ENCODE measurements at places on chromosomes 6 and 20.

GRCh38 chr6:150619275-150619674 is 19.6 kb downstream of the PLEKHG1 start:
- DNase-seq: no peak
- H3K4me1 ChIP-seq: no peaks in the 10 kb centered on the region
- no peak overlapping the region for H3K27ac ChIP-seq
- no peaks in the 10 kb centered on the region for H3K27me3 ChIP-seq
- H3K36me3 ChIP-seq: no peaks in the 10 kb centered on the region

GRCh38 chr6:24520929-24521546 is 26.3 kb downstream of the ALDH5A1 start:
- no peaks in the 10 kb centered on the region for H3K27me3 ChIP-seq
- H3K4me1 ChIP-seq: no peaks in the 10 kb centered on the region
- no peaks in the 10 kb centered on the region for H3K36me3 ChIP-seq
- DNase-seq: no peak
- H3K4me3 ChIP-seq: no peak overlapping the region

- no peak for DNase-seq
- no peaks in the 10 kb centered on the region for H3K36me3 ChIP-seq
- H3K4me3 ChIP-seq: no peak overlapping the region
- H3K4me1 ChIP-seq: no peaks in the 10 kb centered on the region
Observed at GRCh38 chr6:150373260-150373701, 4.5 kb downstream of the IYD start.

DNA sequence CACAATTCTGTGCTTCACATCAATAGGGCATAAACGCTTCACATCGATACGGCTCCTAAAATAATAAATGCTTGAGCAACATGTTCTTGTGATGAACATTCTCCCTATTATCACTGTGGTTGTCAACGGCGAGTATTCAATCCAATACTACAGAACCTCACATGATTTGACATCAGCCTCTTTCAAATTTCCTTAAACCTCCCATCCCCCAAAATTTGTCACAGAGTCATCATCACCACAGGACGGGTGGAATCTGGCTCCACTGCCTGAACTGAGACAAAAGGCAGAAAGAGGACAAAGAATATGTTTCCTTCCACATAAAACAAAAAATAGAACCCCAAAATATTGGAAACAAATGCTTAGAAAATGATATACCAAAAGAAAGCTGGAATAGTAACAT is 7.3 kb downstream of the THEMIS start:
- no peak overlapping the region for H3K27ac ChIP-seq
- no peaks in the 10 kb centered on the region for H3K4me1 ChIP-seq
- H3K4me3 ChIP-seq: no peak overlapping the region
- H3K36me3 ChIP-seq: no peaks in the 10 kb centered on the region
- no peaks in the 10 kb centered on the region for H3K27me3 ChIP-seq

DNA sequence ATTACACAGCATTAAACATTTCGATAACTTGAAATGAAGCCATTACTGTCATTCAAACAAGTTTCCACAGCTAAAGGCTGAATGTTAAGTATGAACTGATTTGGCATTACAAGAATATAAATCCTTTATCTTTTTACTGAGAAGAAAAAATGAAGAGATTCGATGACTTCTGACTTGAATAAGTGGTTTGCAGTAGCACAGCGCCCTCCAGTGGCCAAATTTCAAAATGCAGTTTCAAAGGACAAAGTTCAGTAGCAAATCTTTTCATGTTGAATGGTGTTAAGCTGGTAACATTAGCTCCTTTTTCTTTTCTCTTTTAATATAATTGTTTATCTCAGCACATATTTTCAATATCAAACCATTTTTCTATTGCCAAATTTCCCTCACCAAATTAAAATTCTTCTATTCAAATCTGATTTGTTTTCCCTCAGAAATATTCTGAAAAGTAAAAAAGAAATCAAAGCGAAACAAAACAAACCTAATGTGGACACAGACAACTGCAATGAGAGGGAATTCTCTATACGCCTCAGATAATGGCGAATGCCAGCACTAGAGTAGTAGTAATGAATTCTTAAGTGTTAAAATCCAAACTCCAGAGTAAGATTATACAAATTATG is 145.7 kb downstream of the BTBD9 start:
- H3K36me3 ChIP-seq: no peaks in the 10 kb centered on the region
- no peaks in the 10 kb centered on the region for H3K27me3 ChIP-seq
- peak; percentile 74 for DNase-seq
- H3K27ac ChIP-seq: no peak overlapping the region
- H3K4me1 ChIP-seq: no peaks in the 10 kb centered on the region
- H3K4me3 ChIP-seq: no peak overlapping the region

DNA sequence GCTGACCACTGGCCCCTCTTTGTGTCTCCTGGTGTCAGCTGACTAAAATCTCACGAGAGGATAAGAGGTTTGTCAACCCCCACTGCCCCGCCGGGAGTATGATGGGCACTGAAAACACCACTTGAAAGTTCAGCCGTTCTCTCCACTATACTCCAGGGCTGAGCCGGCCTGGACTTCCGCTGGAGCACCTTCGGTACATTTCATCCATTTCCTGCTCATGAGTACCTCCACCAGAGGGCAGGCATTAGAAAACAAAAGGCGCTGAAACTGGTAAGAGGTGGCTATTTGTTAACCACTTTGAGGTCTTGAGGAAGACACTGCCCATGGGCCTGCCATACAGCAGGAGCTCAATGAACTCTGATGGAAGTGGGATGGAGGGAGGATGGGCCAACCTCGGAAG is 17.9 kb upstream of the ANKRD60 start:
- DNase-seq: no peak
- no peak overlapping the region for H3K4me3 ChIP-seq
- H3K36me3 ChIP-seq: no peaks in the 10 kb centered on the region
- H3K27me3 ChIP-seq: no peaks in the 10 kb centered on the region

DNA sequence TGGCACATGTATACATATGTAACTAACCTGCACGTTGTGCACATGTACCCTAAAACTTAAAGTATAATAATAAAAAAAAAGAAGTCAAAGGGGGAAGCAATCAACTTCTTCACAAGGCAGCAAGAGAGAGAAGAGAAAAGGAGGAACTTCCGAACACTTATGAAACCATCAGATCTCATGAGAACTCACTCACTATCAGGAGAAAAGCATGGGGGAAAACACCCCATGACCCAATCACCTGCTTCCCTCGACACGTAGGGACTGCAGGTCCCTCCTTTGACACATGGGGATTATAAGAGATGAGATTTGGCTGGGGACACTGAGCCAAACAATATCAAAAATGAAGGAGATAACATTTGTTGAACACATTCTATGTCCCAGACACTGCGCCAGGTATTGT is 94.8 kb upstream of the PHACTR1 start:
- no peak overlapping the region for H3K27ac ChIP-seq
- no peaks in the 10 kb centered on the region for H3K27me3 ChIP-seq
- no peaks in the 10 kb centered on the region for H3K4me1 ChIP-seq
- no peak for DNase-seq
- no peaks in the 10 kb centered on the region for H3K36me3 ChIP-seq
- H3K4me3 ChIP-seq: no peak overlapping the region

GRCh38 chr6:151627689-151628444 is 134.1 kb downstream of the CCDC170 start:
- peak overlapping the region; percentile 46 for H3K4me3 ChIP-seq
- peak overlapping the region; percentile 29 for H3K27ac ChIP-seq
- no peaks in the 10 kb centered on the region for H3K36me3 ChIP-seq
- H3K27me3 ChIP-seq: no peaks in the 10 kb centered on the region
- no peaks in the 10 kb centered on the region for H3K4me1 ChIP-seq

DNA sequence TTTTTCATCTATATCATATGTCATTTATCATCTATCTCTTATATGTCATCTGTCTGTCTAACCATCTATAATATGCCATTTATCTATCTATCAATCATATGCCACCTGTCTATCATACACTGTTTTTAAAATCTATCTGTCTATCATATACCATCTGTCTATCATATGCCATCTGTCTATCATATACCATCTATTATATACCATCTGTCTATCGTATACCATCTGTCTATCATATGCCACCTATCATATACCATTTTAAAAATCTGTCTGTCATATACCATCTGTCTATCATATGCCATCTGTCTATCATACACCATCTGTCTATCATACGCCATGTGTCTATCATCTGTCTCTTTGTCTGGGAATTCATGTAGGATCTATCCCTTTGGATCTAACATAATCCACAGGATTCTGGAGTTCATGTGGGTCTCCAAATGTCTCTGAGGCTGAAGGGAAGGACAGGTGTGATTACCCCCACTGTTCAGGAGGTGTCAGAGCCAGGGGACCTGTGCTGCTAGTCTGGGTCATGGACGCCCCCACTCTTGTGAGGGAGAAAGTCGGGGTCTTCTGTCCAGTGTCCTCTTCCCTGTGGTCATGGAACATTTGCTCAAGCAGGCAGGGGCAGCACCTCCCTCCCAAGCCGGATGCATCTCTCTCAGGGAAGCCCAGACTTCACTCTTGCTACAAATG is 36.9 kb upstream of the FRMD1 start:
- no peak overlapping the region for H3K4me3 ChIP-seq
- no peaks in the 10 kb centered on the region for H3K4me1 ChIP-seq
- no peaks in the 10 kb centered on the region for H3K27me3 ChIP-seq
- no peak for DNase-seq

GRCh38 chr6:101397199-101397598 is 3.7 kb downstream of the GRIK2 start:
- no peak for DNase-seq
- no peaks in the 10 kb centered on the region for H3K36me3 ChIP-seq
- peaks cover 39% of the 10 kb centered on the region for H3K27me3 ChIP-seq
- H3K4me3 ChIP-seq: no peak overlapping the region
- H3K27ac ChIP-seq: no peak overlapping the region

GRCh38 chr6:9250852-9251251 is 815.5 kb upstream of the SLC35B3 start:
- H3K27me3 ChIP-seq: no peaks in the 10 kb centered on the region
- H3K4me1 ChIP-seq: no peaks in the 10 kb centered on the region
- no peak overlapping the region for H3K4me3 ChIP-seq
- H3K27ac ChIP-seq: no peak overlapping the region
- no peaks in the 10 kb centered on the region for H3K36me3 ChIP-seq
- peak; percentile 61 for DNase-seq

GRCh38 chr6:37441651-37442050 is 8.6 kb downstream of the CMTR1 start:
- no peaks in the 10 kb centered on the region for H3K4me1 ChIP-seq
- H3K27ac ChIP-seq: no peak overlapping the region
- H3K4me3 ChIP-seq: no peak overlapping the region
- no peaks in the 10 kb centered on the region for H3K27me3 ChIP-seq
- no peak for DNase-seq

DNA sequence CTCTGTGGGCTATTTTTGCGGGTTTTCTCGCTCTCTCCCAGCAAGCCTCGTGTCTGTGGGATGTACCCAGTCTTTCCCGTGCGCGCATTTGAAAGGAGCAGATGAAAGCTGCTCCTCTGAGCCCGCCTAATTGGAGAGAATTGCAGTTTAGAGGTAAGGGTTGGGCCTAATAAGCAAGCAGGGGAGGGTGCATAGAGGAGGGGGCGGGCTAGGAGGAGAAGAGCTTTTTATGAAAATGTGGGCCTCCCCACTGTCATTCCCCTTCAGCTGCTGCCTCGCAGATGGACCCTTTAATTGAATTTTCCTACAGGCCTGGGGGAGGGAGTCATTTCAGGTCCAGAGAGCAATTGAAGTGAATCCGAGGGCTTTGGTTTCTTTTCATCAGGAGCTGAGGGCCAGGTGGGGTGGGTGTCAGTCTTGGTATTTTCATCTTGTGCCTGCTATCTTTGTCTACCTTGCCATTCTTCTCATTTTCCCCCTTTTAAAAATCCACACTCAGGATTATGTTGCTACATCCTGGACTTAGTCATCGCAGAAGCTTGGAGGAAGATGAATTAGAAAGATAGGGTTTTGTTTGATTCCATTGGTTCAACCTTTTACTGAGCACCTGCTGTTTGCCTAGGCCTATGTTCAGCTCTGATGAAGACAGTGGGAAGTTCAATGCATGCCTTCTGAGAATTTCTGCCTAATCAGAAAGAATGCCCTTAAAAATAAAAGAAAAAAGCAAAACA is 423.4 kb downstream of the CD83 start:
- H3K36me3 ChIP-seq: no peaks in the 10 kb centered on the region
- no peak for DNase-seq
- no peaks in the 10 kb centered on the region for H3K27me3 ChIP-seq

GRCh38 chr6:120604510-120604909 is 729.8 kb downstream of the TBC1D32 start:
- no peak for DNase-seq
- no peak overlapping the region for H3K27ac ChIP-seq
- H3K27me3 ChIP-seq: no peaks in the 10 kb centered on the region
- H3K4me3 ChIP-seq: no peak overlapping the region

- no peak overlapping the region for H3K27ac ChIP-seq
- H3K4me1 ChIP-seq: no peaks in the 10 kb centered on the region
- no peaks in the 10 kb centered on the region for H3K36me3 ChIP-seq
- H3K27me3 ChIP-seq: no peaks in the 10 kb centered on the region
Observed at GRCh38 chr6:82348130-82348529, 15.5 kb upstream of the TPBG start.

- H3K36me3 ChIP-seq: no peaks in the 10 kb centered on the region
- no peak overlapping the region for H3K4me3 ChIP-seq
- H3K27me3 ChIP-seq: no peaks in the 10 kb centered on the region
- no peak overlapping the region for H3K27ac ChIP-seq
- H3K4me1 ChIP-seq: no peaks in the 10 kb centered on the region
Observed at GRCh38 chr6:101883505-101883904, 490.0 kb downstream of the GRIK2 start.

DNA sequence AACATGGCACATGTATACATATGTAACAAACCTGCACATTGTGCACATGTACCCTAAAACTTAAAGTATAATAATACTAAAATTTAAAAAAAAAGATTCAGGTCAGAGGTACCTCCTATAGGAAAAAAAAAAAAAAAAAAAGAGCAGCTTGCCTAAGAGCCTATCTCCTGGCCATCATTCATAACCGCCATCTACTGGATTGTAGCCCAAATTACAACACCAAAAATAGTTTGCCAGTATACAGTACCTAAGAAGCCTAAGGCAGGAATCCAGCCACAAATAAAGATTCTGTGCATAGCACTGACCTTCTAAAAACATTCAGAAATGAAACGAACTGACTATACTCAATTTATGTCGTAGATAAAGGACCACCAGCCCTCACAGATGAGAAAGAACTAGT is 438.4 kb upstream of the ADGRB3 start:
- no peaks in the 10 kb centered on the region for H3K27me3 ChIP-seq
- H3K4me3 ChIP-seq: no peak overlapping the region
- DNase-seq: no peak
- H3K4me1 ChIP-seq: no peaks in the 10 kb centered on the region
- no peak overlapping the region for H3K27ac ChIP-seq

- no peak overlapping the region for H3K4me3 ChIP-seq
- no peak for DNase-seq
Observed at GRCh38 chr20:7505835-7506221, 434.4 kb downstream of the HAO1 start.

Measured in breast epithelium (tissue), 4 donors.